ENCODE measurements at places on chromosomes 7 and 10.

GRCh38 chr7:148967032-148967372, 61.3 kb downstream of the PDIA4 start:
- no peak for DNase-seq

- no peak for DNase-seq
Measured at GRCh38 chr7:56206420-56206819, 90.2 kb upstream of the NUPR2 start.

GRCh38 chr7:93232673-93233018, 480 bp downstream of the VPS50 start:
- DNase-seq = peak; percentile 6

- no peak for DNase-seq
Measured at GRCh38 chr7:92778972-92779371, 57.4 kb downstream of the CDK6 start.

DNA sequence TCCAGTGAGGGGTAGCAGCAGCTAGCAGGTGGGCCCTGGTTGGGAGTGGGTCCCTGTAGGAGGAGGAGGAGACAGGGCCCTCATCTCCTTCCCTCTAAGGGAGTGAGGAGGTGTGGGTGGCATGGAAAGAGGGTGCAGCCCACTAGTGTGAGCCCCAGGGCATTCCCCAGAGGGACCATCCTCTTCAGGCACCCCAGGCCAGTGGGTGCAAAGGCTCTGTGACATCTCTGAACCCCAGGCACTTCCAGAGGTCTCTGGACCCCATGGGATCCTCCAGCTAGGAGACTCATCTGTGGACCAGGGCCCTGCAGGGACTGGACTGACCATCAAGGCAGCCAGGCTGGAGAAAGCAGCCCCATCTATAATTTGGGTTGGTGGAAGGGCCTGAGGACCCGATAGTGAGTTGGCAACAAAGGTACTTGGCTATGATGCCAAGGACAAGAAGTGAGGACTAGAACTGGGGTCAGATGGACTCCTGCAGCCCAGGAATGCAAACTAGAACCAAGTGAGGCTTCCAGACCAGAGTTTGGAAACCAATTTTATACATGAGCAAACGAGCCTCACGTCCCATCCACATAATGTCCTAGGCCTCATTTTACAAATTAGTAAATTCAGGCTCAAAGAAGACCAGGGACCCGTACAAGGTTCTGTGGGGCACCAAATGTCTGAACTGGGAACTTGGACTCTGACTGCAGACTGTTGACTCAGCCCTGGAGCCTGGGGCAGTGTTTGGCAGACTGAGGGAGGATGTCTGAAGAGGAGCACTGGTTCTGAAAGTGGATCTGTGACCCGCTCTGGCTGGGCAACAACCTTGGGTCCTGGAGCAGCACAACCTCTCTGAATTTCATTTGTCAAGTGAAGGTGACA, 1.4 kb upstream of the VSTM4 start:
- DNase-seq = no peak

DNA sequence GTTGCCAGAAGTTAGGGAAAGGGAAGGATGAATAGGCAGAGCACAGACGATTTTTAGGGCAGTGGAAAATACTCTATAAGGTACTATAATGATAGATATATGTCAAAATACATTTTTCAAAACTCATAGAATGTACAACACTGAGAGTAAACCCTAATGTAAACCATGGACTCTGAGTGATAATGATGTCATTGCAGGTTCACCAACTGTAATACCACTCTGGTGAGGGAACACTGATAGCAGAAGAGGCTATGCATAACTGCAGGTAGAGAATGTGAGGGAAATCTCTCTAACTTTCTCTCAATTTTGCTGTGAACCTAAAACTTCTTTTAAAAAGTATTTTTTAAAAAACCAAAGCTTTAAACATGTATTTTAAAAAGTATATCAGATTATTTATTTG, 22.1 kb downstream of the POT1 start:
- no peak for DNase-seq

DNA sequence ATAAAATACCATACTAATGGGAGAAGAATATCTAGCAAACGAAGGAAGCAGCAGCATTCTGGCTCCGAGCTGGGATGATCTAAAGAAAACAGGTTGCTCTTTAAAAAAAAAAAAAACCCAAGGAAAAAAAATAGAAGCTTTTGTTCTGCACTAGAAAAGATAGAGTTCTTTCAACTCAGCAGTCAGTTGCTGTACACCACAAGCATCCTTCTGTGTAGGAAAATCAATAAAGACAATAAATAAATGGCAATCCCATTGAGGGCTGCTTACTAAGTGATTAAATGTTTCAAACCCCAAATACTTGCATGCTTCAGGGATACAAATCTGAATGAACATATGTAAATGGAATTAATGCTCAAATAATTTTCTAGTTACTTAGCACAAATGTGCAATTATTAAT, 207.1 kb downstream of the TEX36 start:
- no peak for DNase-seq

- no peak for DNase-seq
Measured at GRCh38 chr7:133678137-133678814, 425.4 kb downstream of the EXOC4 start.

DNA sequence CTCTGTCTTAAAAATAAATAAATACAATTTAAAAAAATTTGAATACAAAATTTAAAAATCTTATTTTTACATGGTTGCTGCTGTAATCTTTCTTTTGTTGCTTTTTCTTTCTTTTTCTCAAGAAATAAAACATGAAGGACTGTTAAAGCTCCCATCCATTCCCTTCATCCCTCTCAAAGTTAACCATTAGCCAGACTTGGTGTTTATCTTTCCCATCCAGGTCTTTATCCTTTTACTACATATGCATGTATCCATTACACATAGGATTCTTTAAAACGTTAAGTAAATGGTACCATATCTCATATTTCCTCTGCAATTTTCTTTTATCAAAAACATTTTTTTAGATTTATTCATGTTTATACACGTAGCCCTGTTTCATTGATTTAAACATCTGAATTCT, 70.1 kb downstream of the CREB3L2 start:
- DNase-seq = no peak

GRCh38 chr7:37927773-37928444, 7.5 kb downstream of the EPDR1 start:
- no peak for DNase-seq

- DNase-seq = no peak
Measured at GRCh38 chr7:44390701-44391100, 65.3 kb upstream of the CAMK2B start.

GRCh38 chr10:110600487-110601101, 33.1 kb downstream of the SMC3 start:
- DNase-seq = peak; percentile 54

DNA sequence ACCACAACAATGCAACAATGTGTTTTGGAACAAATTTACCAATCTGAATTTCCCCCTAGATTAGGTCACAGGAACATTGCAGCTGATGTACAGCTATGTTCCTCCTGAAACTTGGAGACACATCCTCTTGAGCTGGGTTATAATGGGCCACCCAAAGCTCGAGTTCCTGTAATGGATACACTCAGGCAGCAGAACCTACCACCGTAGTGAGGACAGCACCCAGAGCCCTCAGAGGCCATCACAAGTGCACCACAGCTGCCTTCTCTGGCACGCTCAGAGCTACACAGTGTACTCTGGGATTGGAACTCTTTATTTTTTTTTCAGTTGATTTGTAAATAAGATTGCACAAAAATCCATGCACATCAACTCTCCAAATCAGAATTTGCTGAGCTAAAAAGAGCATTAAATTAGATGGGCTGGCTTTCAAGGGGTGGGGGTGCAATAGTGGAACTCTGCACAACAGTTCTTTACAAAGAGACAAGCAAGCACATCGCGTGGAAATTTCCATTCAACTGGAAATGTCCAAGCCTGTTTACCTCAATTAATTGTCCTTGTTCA, 56.7 kb downstream of the EGFR start:
- DNase-seq = no peak

- peak; percentile 13 for DNase-seq
Measured at GRCh38 chr7:113698556-113699220, 220.1 kb downstream of the PPP1R3A start.

DNA sequence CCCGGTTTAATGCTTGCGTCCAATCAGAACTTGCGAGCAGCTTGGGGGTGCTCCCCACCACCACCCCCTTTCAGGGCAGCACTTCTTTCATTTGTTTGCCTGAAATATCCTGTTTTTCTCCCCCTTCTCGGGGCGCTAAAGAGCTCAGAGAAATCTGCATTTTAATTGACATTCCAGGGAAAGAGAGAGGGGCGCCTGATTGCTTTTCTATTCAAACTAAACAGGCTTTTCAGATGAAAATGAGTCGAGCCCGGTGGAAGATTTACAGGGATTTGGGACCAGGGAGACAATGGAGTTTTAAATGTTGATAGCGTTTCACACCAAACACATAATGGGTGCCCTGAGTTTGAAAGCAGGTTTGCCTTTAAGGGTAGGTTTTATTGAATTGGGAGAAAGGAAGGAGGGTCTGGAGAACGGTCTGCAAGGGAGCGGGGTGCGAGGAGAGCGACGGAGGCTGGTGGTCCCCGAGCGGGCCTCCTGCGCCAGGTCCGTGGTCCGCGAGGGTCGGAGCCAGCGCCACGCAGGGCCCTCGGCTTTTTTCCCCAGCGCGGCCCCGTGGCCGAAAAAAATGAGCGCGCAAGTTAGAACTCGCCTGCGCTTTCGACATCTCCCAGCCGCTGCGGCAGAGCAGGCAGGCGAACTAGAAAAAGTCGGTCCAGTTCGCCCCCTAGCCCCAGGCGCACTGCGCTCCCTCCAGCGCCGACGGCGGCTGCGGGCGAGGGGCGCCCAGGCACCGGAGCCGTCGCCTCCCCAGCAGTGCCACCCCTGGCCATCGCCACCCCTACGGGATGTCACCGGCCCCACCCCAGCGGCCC, 1.3 kb downstream of the FGFR2 start:
- peak; percentile 51 for DNase-seq

DNA sequence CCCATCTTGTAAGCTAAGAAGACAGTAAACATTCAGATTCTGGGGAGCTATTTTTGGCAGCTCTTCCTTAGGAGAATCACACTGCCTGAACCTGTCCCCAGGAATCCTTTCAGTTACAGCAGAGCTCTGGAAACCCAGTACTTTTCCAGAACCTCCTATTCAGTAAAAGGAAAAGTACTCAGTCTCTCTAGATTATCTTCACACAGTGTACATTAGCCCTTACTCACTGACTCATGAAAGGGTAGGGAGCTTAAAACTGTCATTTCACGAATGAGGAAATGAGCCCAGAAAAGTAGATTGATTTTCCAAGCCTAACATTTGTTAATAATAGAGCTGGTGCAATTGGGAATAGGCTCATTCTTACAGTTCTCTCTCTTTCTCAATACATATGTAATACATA, 3.9 kb upstream of the CNNM1 start:
- no peak for DNase-seq

GRCh38 chr10:117546581-117547015, 4.1 kb downstream of the EMX2 start:
- no peak for DNase-seq

DNA sequence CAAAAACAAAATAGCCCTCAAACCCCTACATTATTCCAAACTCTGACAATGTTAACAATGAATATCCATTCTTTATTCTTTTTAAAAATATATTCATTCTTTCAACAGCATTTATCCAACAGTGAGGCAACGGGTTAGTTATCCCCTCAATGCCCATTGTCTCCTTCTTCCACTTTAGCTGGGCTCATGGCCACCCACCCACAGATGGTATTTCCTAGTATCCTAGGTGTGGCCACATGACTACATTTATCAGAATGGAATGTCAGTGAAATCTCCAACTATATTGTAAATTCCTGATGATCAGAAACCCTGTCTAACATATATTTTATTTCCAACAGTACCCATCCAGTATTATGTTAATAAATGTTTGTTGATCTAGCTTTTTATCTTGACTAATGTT, 13.6 kb downstream of the HOXA1 start:
- DNase-seq = no peak

- no peak for DNase-seq
Measured at GRCh38 chr10:124064676-124065075, 28.7 kb downstream of the CHST15 start.

Measured in BE2C (cell line).